Germinal center (tissue), 1 donor: ENCODE measurements at places on chromosomes 1 and 21.
A peak's percentile ranks its signal among the peaks of the same experiment; 100 is the strongest.

- DNase-seq, result no peak
These were observed 5.1 kb upstream of the CAPN8 start for GRCh38 chr1:223670458-223671159.

- peak; percentile 39 for DNase-seq
These were observed 127.3 kb upstream of the POU3F1 start for GRCh38 chr1:38173848-38174247.

- DNase-seq, result no peak
These were observed 116.0 kb upstream of the TMPRSS2 start for GRCh38 chr21:41623945-41624344.

DNA sequence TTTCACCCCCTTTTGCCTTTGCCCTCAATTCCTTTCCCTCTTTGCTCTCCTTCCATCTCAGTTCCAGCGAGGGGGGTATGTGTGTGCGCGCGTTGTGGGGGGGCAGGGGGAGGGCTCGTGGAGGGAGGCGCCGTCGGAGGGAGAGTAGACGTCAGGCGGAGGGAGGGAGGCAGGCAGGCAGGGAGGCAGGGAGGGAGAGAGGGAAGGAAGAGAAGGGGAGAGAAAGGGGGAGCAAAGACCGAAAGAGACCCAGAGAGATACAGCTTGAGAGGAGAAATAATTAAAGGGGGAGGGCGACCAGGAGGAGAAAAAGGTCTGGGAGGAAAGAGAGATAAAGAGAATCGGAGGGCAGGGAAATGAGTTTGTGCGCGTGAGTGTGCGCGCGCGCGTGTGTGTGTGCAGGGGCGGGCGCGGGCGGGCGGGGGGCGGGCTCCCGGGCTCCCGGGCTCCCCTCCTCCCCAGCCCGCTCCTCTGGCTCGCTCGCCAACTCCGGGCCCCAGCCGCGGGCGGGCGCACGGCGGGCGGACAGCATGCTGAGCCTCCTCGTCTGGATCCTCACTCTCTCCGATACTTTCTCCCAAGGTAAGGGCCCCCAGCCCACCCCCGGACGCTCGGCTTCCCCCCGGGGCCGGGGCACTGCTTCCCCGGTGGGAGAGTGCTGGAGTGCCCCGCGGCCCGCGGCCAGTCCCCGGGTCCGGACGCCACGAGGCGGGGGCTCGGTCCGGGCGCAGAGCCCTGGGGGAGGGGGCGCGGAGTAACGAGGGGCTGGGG, at the start of gene KIRREL1:
KIRREL1 (plus strand) TSS at position 499 of the 771 bp plus-strand sequence; CDS start at position 531, 32 bp downstream.
- DNase-seq, result peak; percentile 35

GRCh38 chr1:192831706-192832355, 23.0 kb downstream of the RGS2 start:
- no peak for DNase-seq

DNA sequence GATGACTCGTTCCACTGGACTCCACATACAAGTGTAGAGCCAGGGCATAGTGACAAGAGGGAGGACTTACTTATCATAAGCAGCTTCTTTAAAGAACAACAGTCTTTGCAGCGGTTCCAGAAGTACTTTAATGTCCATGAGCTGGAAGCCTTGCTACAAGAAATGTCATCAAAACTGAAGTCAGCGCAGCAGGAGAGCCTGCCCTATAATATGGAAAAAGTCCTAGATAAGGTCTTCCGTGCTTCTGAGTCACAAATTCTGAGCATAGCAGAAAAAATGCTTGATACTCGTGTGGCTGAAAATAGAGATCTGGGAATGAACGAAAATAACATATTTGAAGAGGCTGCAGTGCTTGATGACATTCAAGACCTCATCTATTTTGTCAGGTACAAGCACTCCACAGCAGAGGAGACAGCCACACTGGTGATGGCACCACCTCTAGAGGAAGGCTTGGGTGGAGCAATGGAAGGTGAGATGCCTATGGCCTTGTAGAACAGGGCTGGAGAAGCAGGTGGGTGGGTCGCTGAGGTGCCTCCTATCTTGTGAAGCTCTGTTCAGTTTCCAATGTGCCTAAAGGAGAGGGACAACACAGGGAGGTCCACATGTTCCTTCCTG, 12.1 kb downstream of the MIA3 start:
- no peak for DNase-seq

GRCh38 chr1:54391450-54392209, 14.6 kb downstream of the SSBP3 start:
- DNase-seq, result no peak

DNA sequence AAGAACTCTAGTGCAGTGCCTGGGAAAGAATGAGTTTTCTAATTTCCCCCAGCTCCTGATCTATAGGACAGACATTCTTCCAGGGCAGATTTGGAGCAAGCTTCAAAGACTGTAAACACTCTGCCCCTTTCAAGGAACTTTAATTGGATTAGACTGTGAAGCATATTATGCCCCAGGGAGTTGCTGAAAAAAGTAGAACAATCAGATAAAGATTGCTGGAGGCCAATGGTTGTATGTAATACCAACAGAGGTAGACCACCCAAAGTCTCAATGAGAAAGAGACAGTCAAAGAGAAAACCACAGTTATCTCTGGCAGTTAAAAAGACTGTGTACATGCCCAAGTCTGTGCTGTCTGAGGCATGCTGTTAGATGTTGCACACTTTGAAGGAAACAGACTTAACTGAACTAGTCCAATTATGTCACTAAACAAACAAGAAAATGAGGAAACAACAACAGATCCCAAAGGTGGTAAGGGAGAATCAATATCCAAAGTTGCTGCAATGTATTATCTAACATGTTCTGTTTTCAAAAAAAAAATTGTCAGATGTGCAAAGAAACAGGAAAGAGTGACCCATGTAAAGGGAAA, 24.4 kb downstream of the C4BPA start:
- no peak for DNase-seq

GRCh38 chr1:245986404-245987218, 520.5 kb downstream of the SMYD3 start:
- DNase-seq, result no peak

DNA sequence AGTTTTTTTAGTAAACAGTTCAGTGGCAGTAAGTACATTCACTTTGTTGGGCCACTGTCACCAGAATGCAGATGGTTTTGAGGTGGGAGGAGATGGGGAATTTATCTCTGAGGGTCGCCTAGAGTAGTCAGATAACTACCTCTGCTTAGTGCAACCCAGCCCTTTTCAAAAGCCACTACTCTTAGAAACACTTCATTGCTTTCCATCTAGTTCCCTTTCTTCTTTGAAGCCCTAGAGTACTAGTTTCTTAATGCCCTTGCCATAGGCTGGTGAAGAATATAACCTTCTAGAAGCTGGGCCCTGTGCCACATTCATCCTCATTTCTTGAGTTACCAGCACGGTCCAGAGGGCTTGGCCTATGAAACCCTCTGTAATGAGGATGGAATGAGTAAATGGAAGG, 28.4 kb upstream of the ST3GAL3 start:
- DNase-seq, result no peak

- DNase-seq, result no peak
These were observed 37.8 kb downstream of the KIAA0319L start for GRCh38 chr1:35519432-35519831.

DNA sequence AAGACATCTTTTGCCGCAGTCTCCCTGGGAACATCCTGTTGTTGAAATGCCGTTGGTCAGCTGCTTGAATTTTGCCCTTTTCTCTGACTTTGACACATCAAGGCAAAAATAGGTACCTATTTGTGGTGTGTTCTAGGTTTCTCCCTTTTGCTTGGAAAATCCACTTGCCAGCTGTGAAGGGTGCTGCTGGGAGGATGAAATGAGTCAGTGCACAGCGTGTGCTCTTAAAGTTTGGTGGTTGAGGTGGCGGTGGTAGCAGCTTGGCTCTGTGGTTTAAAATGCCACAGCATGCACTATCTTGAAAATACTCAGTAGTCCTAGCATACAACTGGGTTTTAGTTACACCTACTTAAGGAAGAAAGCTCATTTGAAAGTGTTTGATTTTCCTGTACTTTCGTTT, 183.8 kb downstream of the DHRS3 start:
- DNase-seq, result no peak

GRCh38 chr1:173555651-173556305, 47.1 kb downstream of the SLC9C2 start:
- DNase-seq, result no peak

GRCh38 chr21:29187944-29188343, 57.5 kb downstream of the MAP3K7CL start:
- no peak for DNase-seq

DNA sequence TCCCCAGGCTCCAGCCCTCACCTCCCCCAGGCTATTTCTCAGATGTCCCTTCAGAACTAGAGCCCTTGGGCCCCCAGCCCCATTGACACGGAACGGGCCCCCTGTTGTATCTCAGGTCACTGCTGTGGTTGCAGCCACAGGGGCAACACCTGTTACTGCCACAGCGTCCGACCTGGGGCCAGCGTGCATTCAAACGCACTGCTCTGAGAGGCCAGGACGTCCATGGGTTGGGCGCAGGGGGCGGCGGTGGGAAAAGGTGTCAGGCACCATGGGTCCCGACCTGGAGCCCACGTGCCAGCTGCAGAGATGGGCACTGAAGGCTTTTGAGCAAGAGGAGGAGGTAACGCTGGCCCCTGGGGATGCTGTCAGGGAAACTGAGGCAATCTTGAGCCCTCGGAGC, 13.3 kb downstream of the FAAP20 start:
- no peak for DNase-seq

GRCh38 chr1:219676012-219676765, 63.3 kb upstream of the ZC3H11B start:
- no peak for DNase-seq

DNA sequence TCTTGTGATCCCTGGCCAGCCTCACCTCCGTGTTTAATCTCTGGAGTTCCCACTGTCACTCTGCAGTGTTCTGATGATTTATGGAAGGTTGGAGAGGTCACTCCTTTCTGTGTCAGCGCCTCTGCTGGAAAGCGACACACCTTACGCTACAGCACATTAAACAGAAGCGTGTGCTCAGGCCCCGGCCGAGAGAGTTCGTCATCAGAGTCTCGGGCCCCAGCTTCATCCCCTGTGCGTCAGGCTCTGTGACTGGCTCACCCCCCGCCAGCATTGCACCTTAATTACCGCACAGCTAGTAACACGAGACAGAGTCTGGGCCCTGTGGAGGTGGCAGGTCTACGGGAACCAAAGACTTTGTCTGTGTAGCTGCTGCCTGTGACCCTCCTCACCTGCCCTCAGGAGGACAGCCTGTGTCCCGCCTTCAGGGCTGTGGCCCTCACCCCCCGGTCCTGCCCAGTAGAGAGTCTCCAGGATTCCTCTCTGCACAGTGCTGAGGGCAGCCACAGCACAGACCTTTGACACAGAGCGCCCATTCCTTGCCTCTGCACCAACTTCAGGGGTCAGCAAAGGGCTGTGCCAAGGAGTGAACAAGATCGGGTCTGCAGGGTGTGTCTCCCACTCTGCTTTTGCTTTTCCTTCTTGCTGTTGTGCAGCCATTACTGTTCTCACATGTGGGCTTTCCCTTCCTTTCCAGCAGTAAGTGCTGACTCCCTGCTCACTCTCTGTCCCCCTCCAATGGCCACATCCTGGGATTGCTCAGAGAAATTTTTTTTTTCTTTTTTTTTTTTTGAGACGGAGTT, 157.6 kb downstream of the PGBD5 start:
- no peak for DNase-seq

DNA sequence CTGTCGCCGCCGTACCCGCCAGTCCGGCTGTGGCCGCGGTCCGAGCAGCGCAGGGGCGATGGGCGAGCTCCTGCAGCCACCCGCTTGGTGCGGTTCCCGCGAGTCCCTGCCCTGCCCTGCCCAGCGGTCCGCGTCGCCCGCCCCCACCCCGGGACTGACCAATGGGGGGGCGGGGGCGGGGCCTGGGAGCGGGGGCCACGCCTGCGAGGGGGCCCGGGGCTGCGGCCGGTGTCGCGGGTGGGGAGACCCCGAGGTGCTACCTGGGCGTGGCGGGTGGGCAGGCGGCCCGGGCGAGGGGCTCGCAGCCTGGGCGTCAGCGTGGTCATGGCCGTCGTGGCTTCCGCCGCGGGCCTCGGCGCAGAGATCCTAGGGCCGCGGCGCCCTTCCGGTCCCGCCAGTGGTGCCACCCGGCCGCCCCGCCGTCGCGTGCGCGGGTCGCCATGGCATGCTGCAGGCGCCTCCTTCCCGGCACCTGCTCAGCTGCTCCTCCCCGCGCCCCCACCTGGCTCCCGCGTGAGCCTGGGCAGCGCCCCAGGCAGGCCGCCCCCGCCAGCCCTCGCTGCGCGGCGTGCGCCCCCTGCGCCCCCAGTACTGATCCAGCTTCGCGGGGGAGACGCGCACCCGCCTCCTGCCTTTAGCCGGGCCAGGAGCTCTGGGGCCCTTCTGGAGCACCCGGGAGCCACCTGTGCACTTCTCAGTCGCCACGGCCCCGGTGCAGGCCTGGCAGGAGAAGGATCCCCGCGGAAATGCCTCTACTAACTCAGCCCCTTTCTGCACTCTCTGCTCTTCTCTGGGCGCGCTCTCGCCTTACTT, at the start of gene BMP8B:
BMP8B (minus strand) TSS at position 108 of the 813 bp plus-strand sequence. CDS start 380 bp downstream, outside the sequence.
- DNase-seq, result peak; percentile 71

DNA sequence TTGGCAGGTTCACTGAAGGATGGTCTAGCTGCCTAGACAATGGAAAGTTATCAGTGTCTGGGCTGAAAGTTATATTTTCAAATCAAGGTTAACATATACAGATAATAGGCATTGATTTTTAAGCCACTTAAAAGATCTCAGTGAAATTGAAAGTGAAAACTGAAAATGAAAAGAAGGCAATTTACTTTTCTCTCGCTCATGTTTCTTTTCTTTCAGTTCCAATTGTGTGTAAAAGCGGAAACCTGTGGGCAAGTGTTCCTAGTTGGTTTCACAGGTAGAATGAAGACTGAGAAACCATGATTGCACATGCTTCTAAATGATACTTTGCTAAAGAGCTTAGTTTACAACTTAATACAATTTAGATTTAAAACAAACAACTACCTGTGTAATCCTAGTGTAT, 383.7 kb downstream of the ZP4 start:
- no peak for DNase-seq

DNA sequence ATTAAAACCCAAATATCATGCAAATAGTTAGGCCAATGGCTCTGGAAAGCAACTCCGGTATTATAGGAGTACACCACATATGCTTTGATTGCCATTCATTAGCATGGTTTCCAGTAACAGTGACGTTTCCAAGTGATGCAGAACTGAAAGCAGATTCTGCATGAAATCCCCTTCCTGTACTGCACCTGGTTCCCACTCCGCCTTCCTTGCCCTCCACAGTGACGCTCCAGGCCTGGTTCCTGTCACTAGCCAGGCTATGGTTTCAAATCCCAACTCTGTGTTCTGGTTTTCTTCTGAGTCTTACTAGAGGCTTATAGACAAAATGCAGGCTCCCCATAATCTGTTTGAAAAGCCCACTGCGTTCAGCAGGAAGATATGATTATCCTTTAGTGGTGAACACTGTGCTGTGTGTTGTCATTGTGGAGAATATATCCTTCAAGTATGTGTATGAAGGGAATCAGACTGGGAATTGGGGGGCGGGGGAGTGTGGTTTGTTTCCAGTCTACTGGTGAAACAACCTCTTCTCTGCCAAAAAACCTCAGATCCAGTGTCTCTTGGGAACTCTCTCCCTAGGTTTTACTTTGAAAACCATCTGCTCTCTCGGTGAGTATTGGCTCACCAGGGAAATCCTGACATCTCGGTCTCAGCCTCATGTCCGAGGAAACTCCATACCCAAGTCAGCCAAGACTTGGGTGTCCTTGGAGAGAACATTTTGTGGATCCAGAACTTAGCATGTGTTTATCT, 78.7 kb downstream of the TYW3 start:
- peak; percentile 15 for DNase-seq
